ENCODE measurements at places on chromosomes 13 and 19. TPM values are rescaled to one million over a fixed set of nuclear protein-coding genes. Genes with fewer than 3 reads are reported as not detected.

OR10H1 gene
- total RNA-seq: not detected

GNA15 gene
- total RNA-seq: 0.13 TPM

ADPRHL1 gene
- total RNA-seq: 0.54 TPM

DNA sequence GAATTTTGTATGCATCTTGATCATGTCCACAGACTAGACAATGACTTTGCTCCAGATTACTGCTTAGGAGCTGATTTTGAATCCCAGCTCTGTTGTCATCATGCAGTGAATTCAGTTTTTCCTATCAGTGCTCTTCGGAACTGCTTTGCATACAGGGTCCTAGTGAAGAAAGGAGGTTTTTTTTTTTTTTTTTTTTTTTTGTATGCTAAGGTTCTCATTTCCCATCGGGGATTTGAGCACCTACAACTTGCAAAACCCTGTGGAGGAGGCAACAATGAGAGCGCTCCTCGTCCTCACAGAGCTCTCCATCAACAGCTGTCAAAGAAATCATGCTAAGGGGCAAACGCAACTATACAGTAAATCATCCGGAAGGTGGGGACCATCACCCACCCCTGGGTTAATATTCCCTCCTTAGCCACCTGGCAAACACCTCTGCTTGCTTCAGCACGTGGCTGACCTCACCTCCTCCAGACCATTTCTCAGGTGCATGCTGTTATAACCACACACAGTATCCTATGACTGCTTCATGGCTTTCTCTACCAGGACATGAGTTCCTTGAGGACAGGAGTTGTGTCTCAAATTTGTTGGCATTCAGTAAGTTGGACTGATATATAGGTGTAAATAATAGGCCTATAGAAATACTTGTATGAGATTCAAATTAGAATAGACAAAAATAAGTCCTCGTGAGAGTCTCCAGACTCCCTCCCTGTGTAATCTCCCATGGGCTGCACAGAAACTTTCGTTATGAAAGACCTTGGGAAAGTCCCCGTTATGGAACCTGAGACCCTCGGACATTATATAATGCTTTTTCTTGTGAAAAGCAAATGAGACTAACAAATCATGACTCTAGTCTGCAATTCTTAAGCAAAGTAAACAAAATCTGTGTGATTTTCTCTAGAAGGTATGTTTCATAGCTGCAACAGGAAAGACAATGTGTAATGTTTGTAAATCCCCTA lies 113.8 kb downstream of the KATNAL1 start:
- DNase-seq: no peak
- no peaks in the 10 kb centered on the region for H3K36me3 ChIP-seq
- no peaks in the 10 kb centered on the region for H3K4me1 ChIP-seq
- no peaks in the 10 kb centered on the region for H3K27me3 ChIP-seq
- H3K27ac ChIP-seq: no peak overlapping the region
- H3K4me3 ChIP-seq: no peak overlapping the region

DNA sequence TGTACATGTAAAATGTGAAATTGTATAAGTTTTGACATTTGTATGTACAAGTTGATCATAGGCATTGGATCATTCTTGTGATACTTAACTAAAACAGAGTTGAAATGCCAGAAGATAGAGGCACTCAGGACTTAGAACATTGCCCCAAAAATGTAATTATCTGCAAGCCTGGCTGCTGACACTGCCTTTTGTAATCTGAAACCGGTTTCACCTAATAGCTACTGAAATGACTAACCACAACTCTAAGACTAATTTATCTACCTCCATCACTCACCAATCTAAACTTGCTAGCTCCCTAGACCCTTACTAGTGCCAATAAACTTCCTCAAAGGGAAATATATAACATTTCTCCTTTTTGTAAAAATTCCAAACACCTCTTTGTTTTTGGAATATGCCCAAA lies 2596.2 kb downstream of the PCDH9 start:
- no peak for DNase-seq
- H3K4me3 ChIP-seq: no peak overlapping the region
- H3K27ac ChIP-seq: no peak overlapping the region
- H3K27me3 ChIP-seq: no peaks in the 10 kb centered on the region
- H3K36me3 ChIP-seq: no peaks in the 10 kb centered on the region
- H3K4me1 ChIP-seq: no peaks in the 10 kb centered on the region

DNA sequence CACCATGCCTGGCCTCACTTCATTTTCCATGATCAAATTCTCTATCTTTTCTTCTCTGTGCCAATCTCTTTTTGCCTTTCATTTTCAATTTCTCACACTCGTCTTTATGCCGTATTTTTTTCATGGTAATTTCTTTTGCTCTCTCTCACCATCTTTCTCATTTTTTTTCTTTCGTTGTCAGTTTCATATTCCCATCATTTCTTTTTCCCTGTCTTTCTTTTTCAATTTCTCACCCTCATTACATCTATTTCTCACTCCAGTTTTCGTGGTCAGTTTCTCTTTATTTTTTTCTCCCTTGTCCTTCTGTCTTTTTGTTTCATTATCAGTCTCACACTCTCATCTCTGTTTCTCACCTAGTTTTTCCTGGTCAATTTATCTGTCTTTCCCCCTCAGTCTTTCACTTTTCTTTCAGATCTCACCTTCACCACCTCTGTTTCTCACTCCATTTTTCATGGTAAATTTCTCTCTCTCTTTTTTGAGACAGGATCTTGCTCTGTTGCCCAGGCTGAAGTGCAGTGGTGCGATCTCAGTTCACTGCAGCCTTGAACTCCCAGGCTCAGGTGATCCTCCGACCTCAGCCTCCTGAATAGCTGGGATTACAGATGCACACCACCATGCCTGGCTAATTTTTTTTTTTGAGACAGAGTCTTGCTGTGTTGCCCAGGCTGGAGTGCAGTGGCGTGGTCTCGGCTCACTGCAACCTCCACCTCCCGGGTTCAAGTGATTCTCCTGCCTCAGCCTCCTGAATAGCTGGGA lies 14.1 kb downstream of the SSC5D start:
- no peak overlapping the region for H3K4me3 ChIP-seq
- H3K27me3 ChIP-seq: no peaks in the 10 kb centered on the region
- no peak for DNase-seq
- H3K4me1 ChIP-seq: peaks cover 4% of the 10 kb centered on the region
- no peak overlapping the region for H3K27ac ChIP-seq

DNA sequence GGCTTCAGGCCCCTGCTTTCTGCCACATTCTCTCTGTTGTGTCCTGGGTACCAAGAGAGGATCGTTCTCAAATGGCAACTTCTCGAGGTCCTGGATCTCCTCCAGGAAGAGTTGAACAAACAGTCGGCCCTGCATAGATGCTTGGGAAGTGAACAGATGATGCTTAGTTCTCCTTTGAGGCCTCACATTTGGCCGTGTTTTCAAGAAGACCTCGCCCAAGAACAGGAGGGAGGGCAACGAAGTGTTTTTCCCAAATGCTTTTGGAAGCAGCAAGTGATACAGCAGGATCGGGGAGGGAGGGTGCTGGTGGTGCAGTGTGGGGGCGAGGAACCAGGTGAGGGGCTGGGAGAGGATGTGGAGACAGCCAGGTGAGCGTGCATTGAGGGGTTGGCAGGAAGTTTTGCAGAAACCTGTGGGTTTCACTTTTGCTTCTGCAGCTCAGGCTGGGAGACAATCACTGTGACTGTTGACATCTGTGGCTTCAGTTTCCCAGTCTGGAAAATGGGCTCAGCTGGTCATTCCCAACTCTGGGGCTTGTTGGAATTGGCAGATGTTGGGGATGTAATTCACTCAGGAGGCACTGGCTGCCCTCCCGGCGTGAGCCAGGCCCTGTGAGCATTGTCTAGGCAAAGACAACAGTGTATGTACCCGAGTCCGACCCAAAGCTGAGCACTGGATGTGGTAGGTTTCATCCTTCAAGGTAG lies 21.6 kb downstream of the MAST3 start:
- no peaks in the 10 kb centered on the region for H3K27me3 ChIP-seq
- H3K4me1 ChIP-seq: peaks cover 13% of the 10 kb centered on the region
- no peak for DNase-seq
- H3K27ac ChIP-seq: no peak overlapping the region
- no peak overlapping the region for H3K4me3 ChIP-seq
- H3K36me3 ChIP-seq: peaks cover 30% of the 10 kb centered on the region

GRCh38 chr19:11463391-11463790 lies 17.5 kb downstream of the ELAVL3 start:
- H3K36me3 ChIP-seq: no peaks in the 10 kb centered on the region
- no peaks in the 10 kb centered on the region for H3K4me1 ChIP-seq
- H3K27ac ChIP-seq: no peak overlapping the region
- peaks cover 34% of the 10 kb centered on the region for H3K27me3 ChIP-seq
- no peak for DNase-seq

GRCh38 chr13:86992251-86992650 lies 678.9 kb upstream of the SLITRK5 start:
- no peak overlapping the region for H3K27ac ChIP-seq
- no peak overlapping the region for H3K4me3 ChIP-seq
- H3K36me3 ChIP-seq: no peaks in the 10 kb centered on the region
- no peaks in the 10 kb centered on the region for H3K27me3 ChIP-seq
- no peak for DNase-seq
- no peaks in the 10 kb centered on the region for H3K4me1 ChIP-seq

DNA sequence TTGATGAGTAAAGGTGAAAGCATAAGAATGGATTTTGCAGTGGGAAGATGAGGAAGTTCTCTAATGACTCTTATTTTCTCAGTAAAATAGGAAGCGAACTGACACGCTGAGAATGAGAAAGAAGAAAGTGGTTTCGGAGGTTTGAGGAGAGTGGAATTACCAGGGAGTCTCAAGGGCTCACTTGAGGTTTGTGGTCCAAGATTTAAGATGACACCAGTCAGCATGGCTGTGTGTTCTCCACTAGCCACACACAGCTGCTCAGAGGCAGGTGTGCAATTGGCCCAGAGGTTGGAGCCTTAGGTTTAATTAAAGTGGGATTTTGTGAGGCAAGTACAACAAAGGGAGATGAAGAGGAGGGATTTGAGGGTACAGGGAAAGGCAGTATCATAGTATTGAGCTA lies 99.6 kb upstream of the NBEA start:
- no peaks in the 10 kb centered on the region for H3K36me3 ChIP-seq
- H3K4me1 ChIP-seq: no peaks in the 10 kb centered on the region
- H3K27me3 ChIP-seq: no peaks in the 10 kb centered on the region
- no peak overlapping the region for H3K4me3 ChIP-seq

DNA sequence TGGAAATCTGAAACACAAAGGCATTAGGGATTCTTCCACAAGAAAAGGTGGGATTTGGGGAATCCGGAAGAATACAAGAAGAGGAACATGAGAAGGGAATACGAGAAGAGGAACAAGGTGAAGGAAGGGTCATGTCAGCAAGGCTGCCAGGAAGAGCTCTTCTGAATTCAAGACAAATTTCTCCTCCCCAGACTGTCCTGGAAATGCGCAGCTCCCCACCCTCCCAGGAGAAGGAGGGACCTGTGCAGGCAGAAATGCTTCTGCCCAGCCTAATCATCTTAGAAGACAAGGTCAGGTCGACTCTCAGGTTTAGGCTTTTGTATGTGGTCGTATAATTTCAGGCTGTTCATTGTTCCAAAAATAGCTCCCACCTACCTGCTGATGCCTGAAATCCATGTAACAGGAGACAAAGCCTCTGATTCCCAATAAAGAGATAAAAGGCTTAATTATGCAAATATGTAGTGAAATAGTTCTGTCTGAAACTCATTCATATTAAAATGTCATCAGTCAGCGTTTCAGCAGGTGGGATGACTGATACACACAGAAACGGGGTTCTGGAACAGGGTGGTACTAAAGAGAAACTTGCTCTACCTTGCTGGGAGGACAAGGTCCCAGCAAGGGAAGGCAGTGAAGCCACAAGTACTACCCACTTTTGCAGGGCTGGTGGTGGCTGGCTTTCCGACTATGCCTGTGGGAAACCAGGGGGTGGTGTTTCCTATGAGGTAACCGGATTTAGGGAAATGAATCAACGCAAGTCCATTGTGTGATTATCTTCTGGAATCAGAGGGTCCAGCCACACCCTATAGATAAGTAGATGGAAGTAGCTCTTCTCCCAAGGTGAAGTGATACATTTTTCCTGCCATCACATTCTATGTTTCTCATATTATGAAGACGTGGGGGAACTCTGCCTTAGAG lies 76.1 kb downstream of the KL start:
- H3K27ac ChIP-seq: no peak overlapping the region
- no peak overlapping the region for H3K4me3 ChIP-seq
- no peak for DNase-seq

- H3K4me1 ChIP-seq: no peaks in the 10 kb centered on the region
- no peak overlapping the region for H3K27ac ChIP-seq
- H3K27me3 ChIP-seq: no peaks in the 10 kb centered on the region
- H3K4me3 ChIP-seq: no peak overlapping the region
These were observed 43.9 kb upstream of the FRY start for GRCh38 chr13:31987535-31988170.

Measured in K562 (cell line).